CD4-positive, alpha-beta memory T cell (primary cell): ENCODE measurements at places on chromosomes 1 and 21. TPM values are rescaled to one million over a fixed set of nuclear protein-coding genes. Genes with fewer than 3 reads are reported as not detected.

The GOLT1A gene
- total RNA-seq, result 0.39 TPM

The PODN gene
- not detected for total RNA-seq

The MIXL1 gene
- total RNA-seq, result not detected

The ZNF436 gene
- total RNA-seq, result 11.9 TPM

The GPR3 gene
- total RNA-seq, result not detected

The WASF2 gene
- 163 TPM for total RNA-seq

The SPATA46 gene
- not detected for total RNA-seq

The PADI2 gene
- total RNA-seq, result not detected

The TSSK3 gene
- total RNA-seq, result 3.5 TPM

The MSH4 gene
- total RNA-seq, result 0.80 TPM

The NPR1 gene
- not detected for total RNA-seq

The ADAMTSL4 gene
- 0.23 TPM for total RNA-seq

The SZT2 gene
- total RNA-seq, result 135 TPM

The CCDC30 gene
- 7.0 TPM for total RNA-seq

The HSPA6 gene
- 2.4 TPM for total RNA-seq

The TMEM52 gene
- not detected for total RNA-seq
